Fibroblast of skin of right biceps (primary cell): ENCODE measurements at places on chromosomes 16 and 17.

- peak; percentile 3 for DNase-seq
Measured at GRCh38 chr17:55238931-55239297, 25.8 kb upstream of the HLF start.

- DNase-seq = no peak
Measured at GRCh38 chr16:85557971-85558657, 55.0 kb upstream of the GSE1 start.

DNA sequence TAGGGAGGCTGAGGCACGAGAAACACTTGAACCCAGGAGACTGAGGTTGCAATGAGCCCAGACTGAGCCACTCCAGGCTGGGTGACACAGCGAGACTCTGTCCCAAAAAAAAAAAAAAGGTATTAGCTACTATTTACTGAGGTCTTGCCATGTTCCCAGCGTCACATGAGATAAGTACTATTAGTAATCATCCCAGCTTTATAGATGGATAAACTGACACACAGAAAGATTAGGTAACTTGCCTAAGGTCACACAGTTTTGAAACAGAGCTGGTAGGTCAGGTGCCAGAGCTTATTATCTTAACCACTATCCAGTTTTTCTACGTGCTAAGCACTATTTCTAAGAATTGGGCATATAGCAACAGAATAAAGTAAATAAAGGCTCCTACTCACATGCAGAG lies 51.6 kb downstream of the TEX14 start:
- DNase-seq = no peak

- no peak for DNase-seq
Measured at GRCh38 chr16:78386557-78387324, 287.3 kb downstream of the WWOX start.

GRCh38 chr16:87603684-87604633 lies 1.7 kb downstream of the JPH3 start:
- DNase-seq = no peak

DNA sequence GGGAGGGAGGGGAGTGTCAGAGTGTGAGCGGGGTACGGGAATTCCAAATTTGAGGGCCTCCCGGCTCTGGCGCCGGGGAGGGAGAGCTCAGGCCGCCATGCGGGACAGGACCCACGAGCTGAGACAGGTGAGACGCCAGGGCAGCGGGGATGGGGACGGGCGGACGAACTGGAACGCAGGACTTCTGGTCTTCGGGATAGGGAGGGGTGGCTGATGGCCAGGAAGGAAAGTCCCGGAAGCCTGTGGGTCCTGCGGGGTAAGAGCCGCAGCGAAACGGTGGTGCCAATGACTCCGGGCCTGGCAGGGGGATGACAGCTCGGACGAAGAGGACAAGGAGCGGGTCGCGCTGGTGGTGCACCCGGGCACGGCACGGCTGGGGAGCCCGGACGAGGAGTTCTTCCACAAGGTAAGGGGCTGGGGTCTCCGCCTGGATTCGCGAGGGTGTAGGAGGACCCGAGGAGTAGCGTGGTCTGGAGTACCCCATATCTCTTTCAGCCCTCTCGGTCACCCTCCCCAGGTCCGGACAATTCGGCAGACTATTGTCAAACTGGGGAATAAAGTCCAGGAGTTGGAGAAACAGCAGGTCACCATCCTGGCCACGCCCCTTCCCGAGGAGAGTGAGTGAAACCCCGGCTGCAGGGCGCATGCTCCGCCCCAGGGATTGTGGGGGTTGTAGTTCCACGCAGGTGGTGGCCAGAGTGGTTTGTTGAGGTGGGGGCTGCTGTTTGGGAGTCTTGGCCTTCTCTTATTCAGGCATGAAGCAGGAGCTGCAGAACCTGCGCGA lies 543 bp downstream of the STX4 start:
- DNase-seq = peak; percentile 77

GRCh38 chr16:595942-596735 lies 6.3 kb downstream of the RAB40C start:
- no peak for DNase-seq

- DNase-seq = no peak
Measured at GRCh38 chr16:68147444-68147843, 62.3 kb downstream of the NFATC3 start.

DNA sequence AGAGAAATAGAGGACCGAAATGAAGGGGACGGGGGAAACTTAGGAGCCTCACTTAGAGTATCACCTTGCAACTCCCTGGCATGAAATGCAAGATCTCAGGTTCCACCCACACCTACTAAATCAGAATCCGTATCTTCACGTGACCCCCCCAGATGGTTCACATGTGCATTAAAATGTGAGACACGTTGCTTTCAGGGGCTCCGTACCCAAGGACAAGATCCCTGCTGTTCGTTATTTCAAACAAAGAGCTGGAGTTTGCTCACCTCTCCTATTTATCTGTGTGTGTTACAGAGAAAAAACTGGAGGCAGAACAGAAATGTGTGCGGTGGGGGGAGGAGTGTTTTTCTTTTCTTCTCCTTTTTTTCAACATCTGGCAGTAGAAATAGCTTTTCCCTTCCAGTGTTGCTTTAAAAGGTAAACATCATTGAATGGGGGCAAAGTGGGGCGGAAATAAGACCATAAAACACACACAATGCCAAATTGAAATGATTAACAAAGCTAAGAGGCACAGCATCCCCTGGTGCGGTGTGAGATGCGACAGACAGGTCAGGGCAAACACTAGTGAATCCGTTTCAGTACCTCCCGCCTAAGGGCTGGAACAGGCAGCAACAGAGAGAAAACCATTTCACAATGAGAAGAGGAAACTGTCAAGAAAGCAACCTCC lies 145.4 kb downstream of the SOX9 start:
- no peak for DNase-seq

- peak; percentile 16 for DNase-seq
Measured at GRCh38 chr16:51035110-51035498, 116.0 kb downstream of the SALL1 start.

GRCh38 chr17:35079547-35080423 lies 16.3 kb upstream of the RFFL start:
- no peak for DNase-seq

DNA sequence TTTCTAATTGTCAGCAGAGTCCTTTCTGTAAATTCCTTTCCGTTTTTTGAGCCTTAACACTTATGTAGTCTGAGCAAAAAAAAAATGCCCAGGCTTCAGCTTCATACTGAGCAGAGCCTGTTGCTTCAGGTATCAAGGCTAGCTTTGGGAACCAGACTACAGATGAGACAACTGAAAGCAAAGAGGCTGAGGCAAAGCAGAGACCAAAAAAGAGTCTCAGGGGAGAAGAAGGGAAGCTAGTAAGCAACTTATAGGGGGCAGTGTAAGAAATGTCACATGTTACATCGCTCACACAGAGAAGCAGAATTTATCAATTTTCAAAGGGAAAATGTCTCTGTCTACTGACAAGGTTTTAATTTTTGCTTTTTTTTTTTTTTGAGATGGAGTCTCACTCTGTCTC lies 3.3 kb downstream of the HASPIN start:
- DNase-seq = no peak

DNA sequence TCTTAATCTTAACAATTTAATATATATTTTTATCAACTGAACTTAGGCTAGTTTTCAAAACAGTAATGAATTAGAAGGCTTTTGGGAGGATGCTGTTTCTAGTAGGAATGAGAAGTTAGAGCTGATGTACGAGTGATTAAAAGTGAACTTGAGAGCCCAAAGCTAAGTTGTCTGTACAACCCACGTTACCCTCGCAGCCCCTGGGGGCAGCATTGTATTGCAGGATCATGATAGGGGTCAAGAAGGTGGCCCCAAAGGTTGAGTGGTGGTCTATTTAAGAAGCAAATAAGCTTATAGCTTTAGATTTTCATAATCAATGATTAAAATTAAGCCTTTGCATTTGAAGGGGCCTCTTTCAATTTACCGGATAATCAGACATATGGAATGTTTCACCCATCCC lies 33.7 kb upstream of the ALDH3A2 start:
- no peak for DNase-seq

DNA sequence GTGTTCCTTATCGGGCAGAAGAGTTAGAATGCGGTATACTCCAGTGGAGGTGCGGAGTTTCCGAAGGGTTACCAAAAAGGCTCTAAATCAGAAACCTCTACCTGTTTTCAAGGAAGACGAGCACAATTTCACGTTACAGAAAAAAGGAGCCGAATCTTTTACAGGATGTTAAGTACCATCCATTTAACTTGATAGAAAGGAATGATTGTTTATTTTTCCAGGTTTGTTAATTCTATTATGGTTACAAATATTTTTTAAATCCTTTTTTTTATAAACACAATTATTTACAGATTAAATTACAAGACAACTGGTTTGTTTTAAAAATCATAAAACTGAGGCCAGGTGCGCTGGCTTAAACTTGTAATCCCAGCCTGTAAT lies 18.2 kb downstream of the ZNF213 start:
- DNase-seq = no peak

DNA sequence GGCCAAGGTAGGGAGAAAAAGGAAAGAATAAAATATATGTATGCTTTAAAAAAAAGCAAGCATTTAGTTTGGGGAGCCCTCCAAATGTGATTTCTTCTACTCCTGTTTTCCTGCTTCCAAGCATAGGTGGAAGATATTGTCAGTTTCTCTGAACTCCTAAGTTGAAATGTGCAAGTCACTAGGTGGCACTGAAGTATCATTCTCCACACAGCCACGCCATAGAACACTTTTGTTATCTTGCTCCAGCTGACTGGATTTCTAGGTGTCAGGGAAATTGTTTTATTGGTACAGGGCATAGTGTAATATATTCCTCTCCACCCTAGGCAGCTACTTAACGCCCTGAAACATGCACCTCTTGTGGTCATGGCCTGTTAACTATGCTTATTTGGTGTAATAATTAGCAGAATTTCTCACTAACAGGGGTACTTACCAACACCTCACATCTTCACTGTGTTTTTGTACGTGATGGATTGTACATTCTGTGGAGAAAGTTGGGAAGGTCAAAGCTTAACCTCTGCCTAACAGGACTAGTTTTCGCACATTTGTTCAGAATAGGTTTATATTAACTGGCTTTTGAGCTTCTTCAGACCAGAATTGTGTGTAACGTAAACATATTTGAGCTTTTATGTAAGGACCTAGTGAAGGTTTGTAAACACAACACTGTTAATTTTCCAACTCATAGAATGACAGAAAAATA lies 69.3 kb downstream of the FTO start:
- peak; percentile 82 for DNase-seq

DNA sequence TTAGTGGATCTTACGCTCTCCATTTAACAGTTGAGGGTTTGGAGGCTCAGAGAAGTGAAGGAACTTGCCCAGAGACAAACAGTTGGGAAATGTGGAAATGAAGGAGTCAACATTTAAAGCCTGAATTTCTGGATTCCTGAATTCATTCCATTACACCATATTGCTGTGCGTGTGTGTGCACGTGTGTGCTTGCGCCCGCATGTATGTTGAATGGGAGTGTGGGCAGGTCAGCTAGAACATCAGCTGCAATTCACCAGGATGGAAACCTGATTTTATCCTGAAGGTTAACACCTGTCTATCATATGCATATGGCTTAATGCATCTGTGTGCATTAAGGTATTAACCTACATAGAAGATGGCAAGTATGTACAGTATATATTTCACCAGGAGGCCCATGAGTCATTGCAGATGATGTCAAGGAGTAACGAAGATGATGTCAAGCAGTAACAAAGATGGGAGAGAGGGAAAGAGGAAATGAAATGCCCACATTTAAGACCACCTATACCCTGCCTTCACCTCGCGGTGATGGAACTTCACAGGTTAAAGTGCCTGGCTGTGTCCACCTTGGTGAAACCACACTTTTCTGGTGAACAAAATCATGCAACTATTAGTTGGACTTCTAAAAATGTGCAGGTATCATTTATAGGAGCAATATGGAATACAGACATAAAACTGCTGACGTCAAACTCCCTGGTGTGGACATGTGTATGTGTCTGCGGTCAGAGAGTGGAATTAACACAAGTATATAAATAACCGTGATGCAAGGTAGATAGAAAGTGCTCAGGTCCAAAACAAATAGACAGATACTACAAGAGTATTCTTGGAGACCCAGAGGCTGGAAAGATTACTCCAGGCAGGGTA lies 832 bp upstream of the ADAP2 start:
- DNase-seq = no peak

DNA sequence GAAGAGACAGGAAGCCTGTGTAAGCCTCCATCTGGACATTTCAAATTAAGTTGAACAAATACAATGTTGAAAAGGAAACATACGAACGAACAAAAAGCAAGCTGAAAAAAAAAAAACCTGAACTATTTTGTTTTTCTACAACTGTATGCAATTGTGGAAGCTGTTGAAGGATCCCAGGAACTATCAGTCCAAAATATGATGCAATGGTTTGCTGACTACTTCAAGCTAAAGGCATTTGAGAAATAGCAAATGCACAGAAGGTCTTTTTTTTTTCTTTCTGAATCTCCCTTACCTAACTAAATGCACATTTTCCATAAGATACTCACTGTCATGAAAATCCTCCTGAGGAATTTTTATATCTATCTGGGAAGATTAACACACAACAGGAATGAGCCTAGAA lies 40.2 kb downstream of the MAF start:
- DNase-seq = no peak

- DNase-seq = peak; percentile 72
Measured at GRCh38 chr16:24989494-24989893, 25.7 kb downstream of the ARHGAP17 start.
